NCI-H82 (cell line): ENCODE measurements at places on chromosomes 13 and 19.
A peak's percentile ranks its signal among the peaks of the same experiment; 100 is the strongest.

DNA sequence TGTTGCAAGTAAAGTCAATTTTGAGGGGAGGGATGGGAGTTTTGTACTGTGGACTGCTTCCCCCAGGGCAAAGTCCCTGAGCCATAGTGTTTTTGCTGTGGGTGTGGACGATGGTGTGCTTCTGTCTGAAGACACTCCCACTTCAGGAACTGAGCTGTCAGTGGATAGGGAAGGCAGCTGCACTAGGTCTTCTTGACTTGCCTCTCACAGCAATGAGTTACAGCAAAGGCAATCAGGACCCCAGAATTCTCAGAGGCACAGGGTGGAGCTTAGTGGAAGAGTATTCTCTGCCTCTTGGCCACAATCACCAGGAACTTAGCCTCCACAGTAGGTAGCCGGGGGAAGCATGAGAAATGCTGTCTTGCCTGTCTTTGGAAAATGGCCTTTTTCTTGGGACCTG, 1416.6 kb upstream of the MIR17HG start:
- no peak for DNase-seq

GRCh38 chr13:101026736-101027398, 352.3 kb upstream of the TMTC4 start:
- DNase-seq = no peak

- DNase-seq = peak; percentile 65
Observed at GRCh38 chr19:29666578-29667386, 1.5 kb downstream of the PLEKHF1 start.

GRCh38 chr13:75811361-75811760, 175.2 kb downstream of the LMO7 start:
- DNase-seq = no peak

DNA sequence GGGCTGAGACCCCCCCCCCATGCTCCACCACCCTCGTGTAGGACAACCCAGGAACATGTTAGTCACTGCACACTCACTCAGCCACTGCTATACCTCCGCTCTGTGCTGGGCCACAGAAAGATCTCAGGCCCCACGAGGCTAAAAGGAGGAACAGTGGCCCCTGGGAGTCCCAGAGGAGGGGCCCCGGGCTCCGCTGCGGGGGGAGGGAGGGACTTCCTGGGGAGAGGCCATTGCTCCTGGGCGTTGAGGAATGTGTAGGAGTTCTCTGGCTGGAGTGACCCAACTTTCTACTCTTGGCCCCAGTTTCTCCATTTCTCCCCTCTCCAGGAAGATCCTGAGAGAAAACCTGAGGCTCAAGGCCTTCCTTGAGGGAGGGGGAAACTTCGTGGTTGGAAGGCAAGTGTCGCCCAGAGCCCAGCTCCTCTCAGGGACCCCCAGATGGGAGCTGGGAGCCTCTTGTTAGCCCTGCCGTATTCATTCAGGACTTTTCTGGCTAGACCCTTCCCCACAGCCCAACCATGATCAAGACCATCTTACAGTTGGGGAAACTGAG, 13.6 kb downstream of the ONECUT3 start:
- DNase-seq = no peak

- DNase-seq = no peak
Observed at GRCh38 chr19:51521357-51521756, 10.1 kb downstream of the SIGLEC6 start.

DNA sequence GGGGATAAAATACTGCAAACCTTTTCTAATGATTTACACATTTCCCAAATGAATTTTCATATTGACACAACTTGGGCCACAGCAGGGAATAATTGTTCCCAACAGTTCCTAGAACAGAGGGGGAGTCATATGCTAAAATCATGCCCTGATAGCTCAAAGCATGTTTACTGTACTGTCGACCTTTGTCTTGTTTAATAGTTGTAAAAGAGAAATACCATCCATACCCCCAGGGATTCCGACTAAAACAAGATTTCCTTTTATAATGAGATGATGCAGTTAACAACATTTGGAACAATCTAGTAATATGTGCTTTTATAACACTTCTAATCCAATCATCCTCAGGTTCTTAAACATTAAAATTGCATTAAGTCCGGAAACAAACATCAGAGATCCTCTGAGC, 759.7 kb downstream of the OLFM4 start:
- DNase-seq = peak; percentile 88

DNA sequence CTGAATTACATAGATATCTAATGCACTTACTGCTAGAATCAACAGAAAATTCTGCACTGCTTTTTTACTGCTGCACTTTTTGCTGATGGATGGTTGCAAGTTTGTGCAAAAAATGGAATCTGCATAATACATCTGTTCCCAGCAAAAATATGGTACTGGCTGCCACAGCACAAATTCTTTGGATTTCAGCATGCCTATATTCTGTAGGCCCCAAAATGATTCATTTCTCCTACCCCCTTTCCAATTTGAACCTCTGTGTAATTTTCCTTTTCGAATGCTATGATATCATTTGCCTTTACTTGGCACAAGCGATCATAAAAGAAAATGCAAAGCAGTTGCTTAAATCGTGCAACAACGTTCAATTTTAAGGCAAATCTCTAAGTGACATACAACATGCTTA, 524.2 kb upstream of the NBEA start:
- no peak for DNase-seq

GRCh38 chr19:42159942-42160341, 27.7 kb upstream of the POU2F2 start:
- DNase-seq = no peak

GRCh38 chr19:34319230-34319585, 45.8 kb upstream of the GPI start:
- DNase-seq = no peak

GRCh38 chr13:21568854-21569253, 35.1 kb downstream of the MICU2 start:
- no peak for DNase-seq

DNA sequence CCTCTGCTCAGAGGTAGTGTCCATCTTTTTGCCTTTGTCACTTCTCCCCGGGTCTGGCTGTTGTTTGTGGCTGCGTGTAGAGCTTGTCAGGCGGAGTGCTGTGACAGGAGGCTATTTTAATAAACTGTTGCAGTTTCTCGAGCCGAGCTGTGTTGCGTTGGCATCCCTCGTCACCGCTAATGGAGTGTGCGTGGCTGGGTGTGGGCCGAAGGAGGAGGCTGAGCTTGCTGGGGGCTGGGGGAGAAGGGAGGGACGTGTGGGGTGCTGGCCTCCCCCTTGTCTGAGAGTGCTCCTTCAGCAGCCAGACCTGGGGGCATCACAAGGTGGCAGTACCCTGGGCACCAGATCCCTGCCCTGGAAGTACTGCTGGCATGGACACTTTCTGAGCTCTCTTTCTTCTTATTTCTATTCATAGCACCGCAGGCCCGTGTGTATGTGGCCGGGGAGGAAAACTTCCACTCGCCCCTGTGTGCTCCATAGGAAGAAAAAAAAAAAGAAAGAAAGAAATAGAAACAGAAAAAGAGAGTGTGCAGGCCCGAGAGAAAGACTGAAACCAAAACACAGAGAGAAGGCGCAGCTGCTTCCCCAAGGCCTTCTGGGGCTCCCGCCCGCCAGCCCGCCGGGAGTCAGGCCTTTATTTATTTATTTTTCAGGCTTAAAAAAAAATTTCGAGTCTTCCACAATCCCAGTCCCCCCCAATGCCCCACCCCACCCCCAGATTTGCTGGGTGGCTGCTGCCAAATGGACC, 27.0 kb downstream of the NFIX start:
- DNase-seq = no peak

- no peak for DNase-seq
Observed at GRCh38 chr19:31352296-31352781, 3.1 kb upstream of the TSHZ3 start.

DNA sequence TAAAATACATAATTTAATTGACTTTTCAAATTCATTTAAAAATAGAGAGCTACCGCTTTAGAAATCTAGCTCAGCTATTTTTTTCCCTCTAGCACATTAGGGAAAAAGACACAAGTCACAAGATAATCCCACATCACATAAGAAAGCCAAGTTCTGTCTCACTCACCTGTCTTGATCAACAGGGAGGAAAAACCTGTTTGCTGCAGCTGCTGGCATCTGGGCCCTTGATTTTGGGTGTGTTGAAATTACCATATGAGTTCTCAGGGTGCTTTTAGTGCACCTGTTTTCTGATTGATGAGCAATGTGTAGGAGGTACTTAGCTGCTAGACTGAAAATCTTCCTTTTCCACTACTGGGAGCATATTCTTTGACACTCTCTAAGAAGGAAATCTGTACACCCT, 53.8 kb downstream of the ZDHHC20 start:
- no peak for DNase-seq

GRCh38 chr13:98405107-98405571, 171.8 kb downstream of the STK24 start:
- DNase-seq = peak; percentile 27

DNA sequence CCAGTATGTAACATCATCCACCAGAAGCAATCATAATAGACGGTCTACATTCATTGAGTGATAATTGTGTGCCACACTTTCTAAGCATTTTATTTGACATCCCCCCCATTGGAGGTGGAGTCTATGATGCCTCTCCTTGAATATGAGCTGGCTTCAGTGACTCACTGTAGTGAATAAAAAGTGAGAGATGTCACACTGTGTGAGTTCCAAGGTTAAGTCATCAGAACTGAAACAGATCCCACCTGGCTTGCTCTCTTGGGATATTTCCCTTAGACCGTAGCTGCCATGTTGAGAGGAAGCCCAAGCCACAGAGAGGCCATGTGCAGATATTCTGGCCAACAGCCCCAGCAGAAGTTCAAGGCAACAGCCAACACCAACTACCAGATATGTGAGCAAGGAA, 12.6 kb downstream of the RTBDN start:
- no peak for DNase-seq

- DNase-seq = no peak
Observed at GRCh38 chr13:90872491-90873025, 474.9 kb upstream of the MIR17HG start.

GRCh38 chr19:17577457-17578097, 22.1 kb downstream of the COLGALT1 start:
- no peak for DNase-seq

DNA sequence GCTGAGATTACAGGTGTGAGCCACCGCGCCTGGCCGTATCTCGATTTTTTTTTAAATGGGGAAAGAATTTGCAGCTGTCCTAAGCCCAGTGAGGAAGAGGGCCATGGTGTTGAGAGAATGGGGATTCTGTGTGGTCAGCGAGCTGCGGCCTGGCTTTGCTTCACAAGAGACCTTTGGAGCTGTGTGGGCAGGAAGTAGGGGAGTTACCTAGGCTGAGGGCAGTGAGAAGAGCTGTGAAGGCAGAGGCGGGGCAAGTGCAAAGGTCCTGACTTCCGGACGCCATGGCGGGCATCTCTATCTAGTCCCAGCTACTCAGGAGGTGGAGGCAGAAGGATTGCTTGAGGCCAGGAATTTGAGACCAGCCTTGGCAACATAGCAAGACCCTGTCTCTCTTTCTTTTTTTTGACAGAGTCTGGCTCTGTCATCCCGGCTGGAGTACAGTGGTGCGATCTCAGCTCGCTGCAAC, 4.9 kb downstream of the AP2A1 start:
- DNase-seq = no peak

GRCh38 chr19:2841855-2842574, 740 bp downstream of the ZNF555 start:
- DNase-seq = no peak

DNA sequence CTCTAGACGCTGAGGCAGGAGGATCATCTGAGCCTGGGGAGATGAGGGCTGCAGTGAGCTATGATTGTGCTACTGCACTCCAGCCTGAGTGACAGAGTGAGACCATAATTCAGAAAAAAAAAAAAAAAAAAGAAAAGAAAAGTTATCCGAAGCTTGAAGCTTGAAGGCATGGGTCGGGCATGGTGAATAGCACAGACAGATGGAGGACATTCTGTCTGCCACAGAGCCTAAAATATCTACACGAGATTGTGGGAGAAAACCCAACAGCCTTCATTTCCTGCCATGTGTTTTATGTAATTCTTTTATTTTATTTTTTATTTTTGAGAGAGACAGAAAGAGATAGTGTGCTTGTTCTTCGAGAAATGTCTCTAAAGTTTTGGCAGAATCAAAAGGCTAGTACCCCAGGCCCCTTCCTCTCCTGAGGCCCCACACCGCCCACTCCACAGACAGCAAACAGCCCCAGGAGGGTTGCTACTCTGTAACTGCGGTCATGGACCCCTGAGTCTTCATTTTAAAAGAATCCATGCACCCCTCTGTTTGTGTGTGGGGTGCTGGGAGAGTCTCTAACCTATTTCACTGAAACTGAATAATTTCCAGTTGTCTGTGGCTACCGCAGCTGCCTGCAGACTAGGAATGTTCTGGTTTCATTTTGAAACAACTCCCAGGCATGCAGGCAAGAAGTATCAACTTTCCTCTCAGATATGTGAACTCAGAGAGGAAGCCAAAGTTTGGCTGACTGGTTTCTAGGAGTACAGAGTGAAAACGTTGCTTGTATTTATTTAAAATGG, 38.4 kb upstream of the RCBTB2 start:
- DNase-seq = no peak

- no peak for DNase-seq
Observed at GRCh38 chr13:50283017-50283416, 267.8 kb downstream of the KCNRG start.

DNA sequence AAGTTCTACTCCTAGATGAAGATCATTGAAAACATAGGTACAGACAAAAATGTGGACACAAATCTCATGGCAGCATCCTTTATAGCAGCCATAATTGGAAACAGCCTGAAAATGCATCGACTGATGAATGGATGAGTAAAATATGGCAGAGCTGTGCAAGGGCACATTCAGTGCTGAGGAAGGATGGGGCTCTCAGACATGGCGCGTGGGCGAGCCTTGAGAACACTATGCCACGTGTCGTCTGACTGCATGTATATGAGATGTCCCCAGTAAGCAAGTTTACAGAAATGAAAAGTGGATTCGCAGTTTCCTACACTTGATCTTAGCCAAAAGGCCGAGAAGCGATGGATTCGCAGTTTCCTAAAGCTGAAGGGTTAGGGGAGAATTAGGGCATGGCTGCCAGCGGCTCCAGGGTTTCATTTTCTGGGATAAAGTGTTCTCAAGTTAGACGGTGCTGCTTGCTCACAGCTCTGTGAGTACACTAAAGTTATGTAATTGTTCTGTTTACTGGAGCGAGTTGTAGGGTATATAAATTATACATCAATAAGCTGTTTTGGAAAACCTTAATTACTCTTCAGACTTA, 78.0 kb downstream of the RAB20 start:
- no peak for DNase-seq

DNA sequence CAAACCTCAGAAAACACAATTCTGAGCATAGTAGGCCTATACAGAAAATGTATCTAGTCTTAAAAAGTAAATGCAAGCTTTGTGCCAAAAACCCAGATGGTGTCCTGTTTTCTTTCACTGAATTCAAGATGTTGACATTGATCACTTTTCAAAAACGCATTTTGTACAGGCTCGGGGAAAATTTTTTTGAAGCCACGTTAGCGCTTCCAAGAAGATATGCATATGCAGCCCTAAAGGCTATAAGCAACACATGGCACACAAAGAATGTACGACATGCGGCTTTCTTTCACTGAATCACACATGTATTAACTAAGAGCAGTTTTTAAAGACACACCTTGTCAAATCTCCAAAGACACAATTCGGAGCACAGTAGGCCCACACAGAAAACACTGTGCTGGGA, 115.4 kb downstream of the MRPL57 start:
- DNase-seq = no peak
